Right ventricle myocardium inferior (tissue), 1 donor: ENCODE measurements at places on chromosomes 2 and 18. TPM values are rescaled to one million over a fixed set of nuclear protein-coding genes. Genes with fewer than 3 reads are reported as not detected.

Gene AKAIN1
- total RNA-seq: not detected

Gene LYG2
- not detected for total RNA-seq

Gene MRO
- 4.6 TPM for total RNA-seq

Gene LTBP1
- 90.4 TPM for total RNA-seq

DNA sequence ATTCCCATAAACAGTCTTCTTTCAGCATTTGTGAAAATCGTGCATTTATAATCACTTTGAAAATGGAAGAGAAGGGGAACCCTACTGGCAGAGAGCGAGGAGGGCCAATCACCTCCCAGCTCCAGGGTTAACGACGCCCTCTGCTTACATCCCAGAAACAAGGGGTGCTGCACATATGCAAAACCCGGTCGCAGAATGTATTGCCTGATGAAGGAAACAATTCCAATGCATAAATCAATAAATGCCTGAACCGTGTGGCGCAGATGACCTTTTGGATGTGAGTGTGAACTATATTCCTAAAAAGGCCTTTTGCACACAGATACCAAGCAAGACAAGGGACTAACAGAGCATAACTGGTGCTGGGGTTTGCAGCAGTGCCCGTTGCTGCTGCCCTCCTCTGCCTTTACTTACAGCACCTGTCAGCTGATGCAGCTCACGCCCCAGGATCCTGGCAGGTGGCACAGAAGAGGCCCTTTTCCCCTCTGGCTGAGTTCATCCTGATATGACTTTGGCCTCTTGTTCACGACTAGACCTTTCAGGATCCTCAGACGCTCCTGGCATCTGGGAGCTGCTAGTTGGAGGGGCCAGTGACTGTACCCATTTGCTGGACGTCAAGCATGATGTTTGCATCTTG, 67.8 kb downstream of the MYT1L start:
- no peak for DNase-seq

- DNase-seq: peak; percentile 26
Measured at GRCh38 chr2:96136129-96136720, 2.1 kb downstream of the ASTL start.

GRCh38 chr2:99808361-99809200, 318.8 kb upstream of the REV1 start:
- DNase-seq: no peak

- no peak for DNase-seq
Measured at GRCh38 chr18:39951142-39951720, 2003.8 kb upstream of the PIK3C3 start.

DNA sequence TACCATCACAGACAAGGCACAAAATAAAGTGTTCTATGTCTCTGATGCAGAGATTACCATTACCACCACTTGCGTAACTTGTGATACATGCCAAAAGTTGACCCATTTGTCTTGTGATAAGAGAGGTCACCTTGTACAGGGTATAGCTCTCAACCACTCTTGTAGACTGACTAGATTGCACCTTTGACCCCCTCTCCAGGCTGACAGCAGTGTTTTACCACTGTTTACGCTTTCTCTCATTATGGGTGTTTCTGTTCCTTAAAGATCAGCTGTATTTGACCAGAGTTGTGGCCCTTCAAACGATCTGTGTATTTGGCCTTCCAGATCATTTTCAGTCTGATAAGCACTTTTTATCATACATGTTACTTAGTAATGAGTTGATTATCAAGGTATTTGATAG, 215.7 kb upstream of the HNMT start:
- DNase-seq: no peak

DNA sequence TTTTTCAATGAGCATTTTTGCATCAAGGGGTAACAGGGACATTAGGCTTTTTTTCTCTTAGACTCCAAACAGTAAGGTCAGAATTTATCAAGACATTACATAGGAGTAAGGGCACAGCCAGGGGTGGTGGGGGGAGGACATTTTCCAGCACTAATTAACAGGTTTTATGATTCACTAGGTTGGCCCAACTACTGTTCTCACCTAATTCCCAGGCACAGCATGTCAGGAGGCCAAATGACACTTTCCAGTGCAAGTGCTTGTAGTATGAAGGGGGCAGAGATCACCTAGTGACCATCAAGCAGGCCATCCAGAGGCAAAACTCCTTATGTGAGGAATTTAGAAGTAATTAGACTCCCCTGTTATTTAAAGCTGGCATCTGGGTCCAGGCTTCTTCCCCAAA, 3.9 kb upstream of the MBD2 start:
- DNase-seq: no peak

DNA sequence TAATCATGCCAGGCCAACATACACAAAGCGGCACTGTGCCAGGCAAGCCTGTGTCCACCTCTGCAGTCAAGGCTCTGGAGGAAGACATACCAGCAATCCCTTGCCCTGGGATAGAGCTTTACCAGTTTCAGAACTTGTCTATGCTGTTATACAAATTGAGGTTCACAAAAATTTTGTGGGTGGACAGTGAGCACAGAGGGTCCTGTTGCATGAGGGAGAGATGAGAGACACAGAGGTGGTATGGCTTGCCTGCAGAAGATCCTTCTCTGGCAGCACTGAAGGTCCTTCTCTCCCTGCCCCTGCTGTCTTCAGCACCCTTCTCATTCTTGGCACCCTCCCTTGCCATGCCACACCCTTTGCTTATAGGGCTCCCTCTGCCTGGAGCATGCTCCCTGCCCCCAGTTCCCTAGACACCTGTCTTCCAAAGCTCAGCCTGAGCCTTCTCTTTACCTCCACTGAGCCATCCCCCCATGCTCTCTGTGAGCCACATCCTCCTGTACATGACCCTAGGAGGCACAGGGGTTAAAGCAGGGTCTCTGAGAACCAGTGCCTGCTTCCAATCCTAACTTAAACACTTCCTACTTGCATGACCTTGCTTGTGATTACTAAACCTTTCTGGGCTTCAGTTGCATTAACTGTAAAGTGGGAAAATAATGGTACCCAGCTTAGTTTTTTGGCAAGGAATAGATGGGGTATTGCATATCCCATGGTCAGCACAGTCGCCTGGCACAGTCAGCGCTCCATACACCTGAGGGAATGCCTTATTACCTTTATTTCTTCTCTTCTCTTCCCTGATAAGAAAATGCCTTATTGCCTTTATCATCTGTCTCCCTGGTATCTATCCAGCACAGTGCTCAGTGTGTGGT, 857 bp downstream of the FABP1 start:
- DNase-seq: no peak

DNA sequence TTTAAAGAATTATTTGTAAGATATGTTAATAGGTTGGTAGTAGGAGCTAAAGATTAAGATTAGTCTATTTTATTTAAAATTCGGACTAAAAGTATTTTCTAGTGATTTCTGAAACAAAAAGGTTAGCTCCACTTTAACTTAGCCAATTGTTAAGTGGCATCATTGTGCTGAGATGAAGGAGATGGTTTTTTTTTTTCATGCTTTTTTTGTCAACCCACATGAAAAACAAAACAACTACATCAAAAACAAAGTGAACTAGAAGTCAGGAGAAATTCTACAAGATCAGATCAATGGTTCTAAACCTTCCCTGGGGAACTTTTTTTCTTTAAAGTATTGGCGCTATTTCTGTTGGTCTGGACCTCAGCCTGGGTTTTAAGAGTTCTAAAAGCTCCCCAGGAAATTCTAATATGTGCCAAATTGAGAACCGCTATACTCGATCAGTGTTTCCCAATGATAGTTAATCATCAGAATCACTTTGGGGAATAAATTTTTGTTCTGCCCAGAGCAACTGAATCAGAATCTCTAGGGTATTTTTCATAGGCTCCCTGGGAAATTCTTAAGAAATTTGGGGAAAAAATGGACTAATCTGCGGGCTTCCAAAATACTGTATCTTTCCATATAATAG, 2.3 kb downstream of the ZC3H6 start:
- no peak for DNase-seq

- no peak for DNase-seq
Measured at GRCh38 chr2:164773091-164773490, 68.5 kb downstream of the COBLL1 start.

GRCh38 chr18:79914614-79915160, 36.8 kb downstream of the SLC66A2 start:
- no peak for DNase-seq

DNA sequence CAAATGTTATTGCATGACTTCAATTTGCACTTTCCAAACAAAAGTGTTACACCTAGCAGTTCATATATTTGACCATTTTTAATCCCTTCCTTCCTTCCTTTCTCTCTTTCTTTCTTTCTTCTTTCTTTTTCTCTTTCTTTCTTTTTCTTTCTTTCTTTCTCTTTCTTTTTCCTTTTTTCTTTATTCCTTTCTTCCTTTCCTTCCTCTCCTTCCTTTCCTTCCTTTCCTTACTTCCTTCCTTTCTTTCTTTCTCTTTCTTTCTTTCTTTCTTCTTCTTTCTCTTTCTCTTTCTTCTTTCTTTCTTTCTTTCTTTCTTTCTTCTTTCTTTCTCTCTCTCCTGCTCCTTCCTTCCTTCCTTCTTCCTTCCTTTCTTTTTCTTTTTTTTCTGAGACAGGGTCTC, 146.7 kb upstream of the ALKAL2 start:
- DNase-seq: no peak
